ENCODE measurements at places on chromosomes 5 and 9. TPM values are rescaled to one million over a fixed set of nuclear protein-coding genes. Genes with fewer than 3 reads are reported as not detected.

- no peak for DNase-seq
Measured at GRCh38 chr5:114407783-114408182, 45.9 kb downstream of the KCNN2 start.

DNA sequence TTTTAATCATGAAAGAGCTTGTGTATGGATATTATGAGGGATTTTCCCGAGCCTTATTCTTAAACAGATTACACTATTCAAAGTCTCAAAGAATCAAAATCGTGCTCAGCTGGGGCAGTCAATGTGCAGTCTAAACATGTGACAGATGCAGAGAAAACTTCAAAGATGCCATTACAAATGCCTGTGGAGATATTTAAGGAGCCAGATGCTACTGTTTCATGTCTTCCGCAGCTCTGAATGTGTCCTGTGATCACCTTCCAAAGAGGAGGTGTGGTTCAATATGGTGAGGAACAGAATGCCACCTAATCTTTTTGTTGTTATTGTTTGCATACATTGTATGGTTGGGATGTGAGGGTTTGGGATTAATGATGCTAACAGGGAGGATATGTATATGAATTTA is 593.3 kb upstream of the ARRDC3 start:
- no peak for DNase-seq

- no peak for DNase-seq
Measured at GRCh38 chr9:9099646-9100045, 1300.1 kb upstream of the DMAC1 start.

DNA sequence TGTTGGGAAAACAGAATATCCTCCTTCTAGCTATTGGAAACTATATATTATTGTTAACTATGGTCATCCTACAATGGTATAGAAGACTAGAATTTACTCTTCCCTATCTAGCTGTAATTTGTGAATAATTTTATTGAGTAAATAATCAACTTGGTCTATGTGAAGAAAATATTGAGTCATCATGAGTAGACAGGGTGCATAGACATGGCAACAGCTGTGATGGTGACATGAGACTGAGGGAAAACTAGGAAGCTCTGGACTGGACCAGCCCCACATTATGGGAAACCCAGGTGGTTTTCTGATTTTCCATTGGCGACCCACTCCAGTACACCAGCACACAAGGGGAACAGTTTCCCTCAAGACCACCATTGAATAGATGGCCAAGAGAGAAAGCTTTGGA is 95.0 kb downstream of the APBA1 start:
- no peak for DNase-seq

- DNase-seq = no peak
Measured at GRCh38 chr9:8679371-8679822, 879.8 kb upstream of the DMAC1 start.

DNA sequence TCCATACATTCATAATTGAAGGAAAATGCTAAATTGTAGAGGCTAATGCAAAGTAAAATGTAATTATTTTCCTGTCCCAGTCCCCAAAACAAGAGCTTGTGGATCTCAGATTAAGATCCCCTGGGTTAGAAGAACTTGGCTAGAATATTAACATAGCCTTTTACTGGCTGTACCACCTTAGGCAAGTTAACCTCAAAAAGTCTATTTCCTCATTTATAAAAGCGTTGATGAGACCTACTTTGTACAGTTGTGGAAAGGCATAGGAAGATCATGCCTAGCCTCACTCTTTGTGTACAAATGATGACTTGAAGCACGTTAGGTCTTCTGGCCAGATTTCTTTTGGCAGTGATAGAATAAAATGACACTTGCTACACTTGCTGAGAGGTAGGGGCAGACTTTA is 97.2 kb downstream of the F2RL2 start:
- DNase-seq = no peak

DNA sequence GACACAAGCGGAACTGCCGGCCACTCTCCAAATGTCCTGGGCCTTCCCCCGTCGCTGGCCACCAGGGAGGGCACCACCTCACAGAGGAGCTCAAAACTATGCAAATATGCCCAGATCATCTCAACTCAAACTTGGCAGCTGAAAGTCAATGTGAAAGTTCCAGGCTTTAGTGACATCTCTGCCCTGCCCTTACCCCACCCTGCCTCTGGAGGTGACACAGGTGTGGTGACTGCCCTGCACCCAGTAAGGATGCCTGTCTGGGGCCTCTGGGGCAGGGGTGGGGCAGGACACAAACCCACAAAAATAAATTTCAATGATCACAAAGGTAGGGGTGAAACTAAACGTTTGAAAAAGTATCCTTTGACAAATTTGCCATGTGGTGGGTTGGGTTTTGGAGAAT is 213.4 kb downstream of the HSPA4 start:
- no peak for DNase-seq

DNA sequence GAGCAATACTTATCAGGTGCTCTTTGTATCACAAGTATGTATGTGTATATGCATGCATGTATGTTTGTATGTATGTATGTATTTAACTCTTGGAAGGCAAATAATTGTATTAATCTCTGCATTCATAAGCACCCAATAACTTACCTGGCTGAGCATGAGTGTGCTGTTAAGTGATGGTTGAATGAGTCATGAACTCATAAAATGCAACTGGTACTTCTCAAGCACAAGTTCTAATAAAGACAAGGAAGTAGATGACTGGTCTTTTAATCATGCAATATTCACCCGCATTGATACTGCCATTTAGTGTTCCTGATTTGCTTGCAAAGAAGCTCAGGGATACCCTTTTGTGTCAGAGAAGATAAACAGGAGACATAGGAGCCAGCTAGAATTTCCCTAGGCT is 204.9 kb upstream of the TRPM3 start:
- no peak for DNase-seq

- no peak for DNase-seq
Measured at GRCh38 chr9:32574858-32575257, 1.9 kb upstream of the NDUFB6 start.

GRCh38 chr9:121912812-121913627 is 180.1 kb downstream of the TTLL11 start:
- DNase-seq = no peak

The LCN15 gene
- not detected for total RNA-seq

The LAMC3 gene
- 3.7 TPM for total RNA-seq

DNA sequence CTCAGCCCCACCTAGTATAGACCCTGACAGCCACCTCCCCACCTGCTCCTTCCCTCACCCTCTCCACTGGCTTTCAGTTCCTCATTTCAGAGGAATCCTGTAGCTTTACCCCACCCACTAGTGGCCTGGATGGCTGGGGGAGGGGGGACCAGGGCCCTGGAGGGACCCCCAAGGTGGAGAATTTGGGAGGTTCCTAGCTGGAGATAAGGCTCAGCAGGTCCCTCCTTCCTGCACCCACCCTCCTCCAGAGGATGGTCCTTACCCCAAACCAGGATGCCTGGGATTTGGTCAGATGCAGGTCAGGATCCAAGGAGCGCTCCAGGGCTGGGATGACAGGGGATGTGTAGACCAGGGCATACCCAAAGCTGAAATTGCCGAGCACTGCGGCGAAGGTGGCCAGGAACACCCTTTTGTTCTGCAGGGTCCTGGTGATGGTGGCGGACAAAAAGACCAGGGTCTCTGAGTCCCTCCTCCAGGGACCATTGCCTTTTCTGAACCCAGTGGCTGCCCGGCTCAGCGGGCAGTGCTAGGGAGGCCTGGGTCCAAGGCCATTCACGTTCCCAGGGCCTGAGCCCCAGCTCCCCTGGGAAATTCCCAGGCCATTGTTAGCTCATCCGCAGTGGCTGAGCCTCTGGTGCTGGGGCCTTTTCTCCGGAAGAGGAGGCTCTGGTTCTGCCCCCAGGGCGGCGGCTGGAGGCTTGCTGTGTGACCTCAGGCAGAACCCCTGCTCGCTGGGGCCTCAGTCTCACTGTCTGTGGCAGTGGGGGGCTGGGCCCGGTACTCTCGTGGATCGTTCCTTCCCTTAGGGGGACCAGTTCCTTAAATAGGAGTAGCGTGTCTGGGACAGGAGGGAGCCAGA is 678 bp downstream of the SLC2A6 start:
- no peak for DNase-seq

DNA sequence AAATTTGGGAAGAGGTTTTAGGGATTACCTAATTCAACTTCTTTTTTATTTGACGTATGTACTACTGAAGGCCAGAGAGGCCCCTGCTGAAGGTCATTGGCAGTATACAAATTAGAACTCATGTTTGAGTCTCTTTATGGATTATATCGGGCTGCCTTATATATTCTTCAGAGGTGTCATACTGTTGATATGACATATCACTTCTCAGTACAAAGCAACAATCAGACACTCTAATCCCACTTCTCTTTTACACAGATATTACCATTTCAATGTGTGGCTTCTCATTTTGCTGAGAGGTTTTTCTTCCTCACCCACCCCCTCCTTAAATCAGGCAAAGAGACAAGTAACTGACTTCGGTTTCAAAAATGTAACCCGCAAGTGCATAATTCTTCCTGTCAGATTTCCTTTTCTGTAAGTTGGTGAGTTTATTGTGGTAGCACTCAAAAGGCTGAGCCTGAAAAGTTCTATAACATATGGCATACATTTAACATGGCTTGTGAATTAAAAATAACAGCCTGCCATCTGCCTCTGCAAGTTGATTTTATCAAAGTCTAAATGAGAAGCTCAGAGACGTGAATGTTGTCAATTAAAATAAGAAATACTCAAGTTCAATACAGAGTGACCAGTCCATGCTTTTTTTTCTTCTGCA is 163.6 kb upstream of the RORB start:
- no peak for DNase-seq

The TRIM32 gene
- total RNA-seq = 12.5 TPM

DNA sequence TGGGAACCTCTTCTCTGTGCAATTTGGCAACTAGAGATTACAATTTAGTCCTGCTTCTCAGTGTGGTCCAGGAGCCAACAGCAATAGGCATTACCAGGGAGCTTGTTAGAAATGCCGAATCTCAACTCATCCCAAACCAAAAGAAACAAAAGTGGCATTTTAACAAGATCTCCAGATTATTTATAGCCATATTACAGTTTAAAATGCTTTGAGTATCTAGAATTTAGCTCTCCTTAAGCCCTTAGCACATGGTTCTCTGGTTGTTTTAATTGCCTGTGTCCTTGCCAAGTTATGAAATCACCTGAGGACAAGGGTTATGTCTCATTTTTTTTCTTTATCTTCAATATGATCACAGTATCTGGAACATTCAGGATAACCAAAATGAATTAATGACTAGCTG is 51.6 kb upstream of the TAS2R1 start:
- no peak for DNase-seq
